GM23248 (cell line): ENCODE measurements at places on chromosomes 3 and 15. TPM values are rescaled to one million over a fixed set of nuclear protein-coding genes. Genes with fewer than 3 reads are reported as not detected.

USP8 gene
- polyA plus RNA-seq = 56.2 and 57.2 TPM in 2 replicates

GABRG3 gene
- not detected in 2 replicates for polyA plus RNA-seq

SLC28A2 gene
- polyA plus RNA-seq = not detected in 2 replicates

CMC1 gene
- polyA plus RNA-seq = 65.0 and 70.2 TPM in 2 replicates

FBXO40 gene
- polyA plus RNA-seq = not detected in 2 replicates

SLC9A9 gene
- 1.7 and 2.8 TPM in 2 replicates for polyA plus RNA-seq

TEX55 gene
- not detected in 2 replicates for polyA plus RNA-seq

ASB14 gene
- polyA plus RNA-seq = 0.15 TPM in 2 replicates

ANKRD63 gene
- polyA plus RNA-seq = not detected in 2 replicates

NANOGP8 gene
- polyA plus RNA-seq = not detected in 2 replicates

CPEB1 gene
- polyA plus RNA-seq = 5.6 and 5.7 TPM in 2 replicates

MAGEL2 gene
- 0.04 and 0.14 TPM in 2 replicates for polyA plus RNA-seq

PPP1R14D gene
- polyA plus RNA-seq = not detected in 2 replicates

TMEM207 gene
- polyA plus RNA-seq = not detected in 2 replicates

- peak; percentile 48 for DNase-seq
Measured at GRCh38 chr3:131922356-131922755, 112.5 kb downstream of the CPNE4 start.

GRCh38 chr15:57502116-57502515 is 89.6 kb upstream of the MYZAP start:
- DNase-seq = no peak

DNA sequence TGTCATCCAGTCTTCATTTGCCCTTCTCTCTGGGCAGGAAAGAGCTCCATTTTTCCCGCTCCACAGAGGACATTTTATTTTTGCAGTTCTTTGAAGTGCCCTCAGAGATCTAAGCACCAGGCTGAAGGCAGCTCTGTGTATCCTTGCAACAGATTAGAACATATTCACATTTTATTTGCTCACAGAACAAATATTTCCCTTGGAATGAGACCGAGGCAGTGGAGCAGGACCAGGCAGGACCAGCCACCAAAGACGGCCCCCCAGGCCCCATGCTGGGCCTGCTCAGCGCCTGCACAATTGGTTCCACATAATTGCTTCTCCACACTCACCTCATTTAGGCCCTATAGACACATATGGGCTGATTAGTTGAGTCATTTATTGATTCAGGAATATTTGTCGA is 15.7 kb upstream of the ETV5 start:
- DNase-seq = no peak

DNA sequence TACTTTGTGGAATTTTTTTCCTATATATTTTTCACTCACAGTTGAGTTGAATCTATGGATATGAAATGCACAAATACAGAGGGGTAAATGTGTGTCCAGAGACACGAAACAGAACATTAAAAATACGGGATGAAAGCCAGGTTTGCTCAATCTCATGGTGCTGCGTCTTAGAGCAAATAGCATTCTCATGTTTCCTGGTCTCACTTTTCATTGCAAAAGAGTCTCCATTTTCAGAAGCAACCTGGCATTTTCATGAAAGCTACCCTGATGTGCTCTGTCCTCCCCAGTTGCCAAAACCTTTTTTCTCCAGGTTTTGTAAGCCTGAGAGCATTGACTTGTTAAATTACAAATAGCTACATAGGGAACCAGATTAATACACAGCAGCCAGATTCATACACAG is 49.5 kb upstream of the MBNL1 start:
- DNase-seq = peak; percentile 44

DNA sequence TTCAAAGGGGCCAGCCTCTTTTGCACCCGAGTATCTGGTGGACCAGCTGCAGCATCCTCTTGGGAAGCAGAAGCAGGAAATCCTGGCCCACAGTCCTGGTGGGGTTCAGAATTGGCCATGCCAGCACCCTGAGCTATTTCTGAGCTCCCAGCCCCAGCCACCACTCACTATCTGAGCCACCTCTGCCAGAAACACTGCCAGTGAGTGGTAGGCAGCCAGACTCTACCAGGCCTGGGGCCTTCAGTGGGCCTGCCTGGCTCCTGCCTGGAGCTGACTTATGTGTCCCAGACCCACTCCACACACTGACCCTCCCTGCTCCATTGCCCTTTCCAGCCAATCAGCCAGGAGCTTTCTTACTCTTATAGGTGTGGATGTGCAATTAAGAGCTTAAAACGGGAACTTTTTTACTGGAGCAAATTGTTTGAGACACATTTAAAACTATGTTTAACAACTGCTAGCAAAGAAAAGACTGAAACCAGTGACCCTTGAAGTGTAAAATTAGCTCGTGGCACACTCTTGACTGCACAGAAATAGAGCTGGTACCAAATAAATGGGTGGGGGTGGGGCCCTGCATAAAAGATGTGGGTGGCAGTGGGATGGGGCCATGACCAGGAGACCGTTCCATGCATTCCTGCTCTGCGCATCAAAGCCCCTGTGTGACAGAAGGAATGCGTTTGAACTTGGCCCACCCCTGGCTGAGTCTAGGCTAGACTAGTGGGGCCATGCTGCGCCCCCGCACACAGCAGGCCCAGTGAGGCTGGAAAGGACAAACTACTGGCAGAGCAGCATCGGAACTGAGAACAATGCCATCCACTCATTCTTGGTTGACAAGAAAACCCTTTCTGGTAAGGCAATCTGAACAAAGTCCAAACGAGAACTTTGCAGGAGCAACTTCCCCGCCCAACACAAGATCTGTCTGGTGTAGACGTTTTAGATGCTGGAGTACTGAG is 48.0 kb downstream of the CTNNB1 start:
- no peak for DNase-seq

DNA sequence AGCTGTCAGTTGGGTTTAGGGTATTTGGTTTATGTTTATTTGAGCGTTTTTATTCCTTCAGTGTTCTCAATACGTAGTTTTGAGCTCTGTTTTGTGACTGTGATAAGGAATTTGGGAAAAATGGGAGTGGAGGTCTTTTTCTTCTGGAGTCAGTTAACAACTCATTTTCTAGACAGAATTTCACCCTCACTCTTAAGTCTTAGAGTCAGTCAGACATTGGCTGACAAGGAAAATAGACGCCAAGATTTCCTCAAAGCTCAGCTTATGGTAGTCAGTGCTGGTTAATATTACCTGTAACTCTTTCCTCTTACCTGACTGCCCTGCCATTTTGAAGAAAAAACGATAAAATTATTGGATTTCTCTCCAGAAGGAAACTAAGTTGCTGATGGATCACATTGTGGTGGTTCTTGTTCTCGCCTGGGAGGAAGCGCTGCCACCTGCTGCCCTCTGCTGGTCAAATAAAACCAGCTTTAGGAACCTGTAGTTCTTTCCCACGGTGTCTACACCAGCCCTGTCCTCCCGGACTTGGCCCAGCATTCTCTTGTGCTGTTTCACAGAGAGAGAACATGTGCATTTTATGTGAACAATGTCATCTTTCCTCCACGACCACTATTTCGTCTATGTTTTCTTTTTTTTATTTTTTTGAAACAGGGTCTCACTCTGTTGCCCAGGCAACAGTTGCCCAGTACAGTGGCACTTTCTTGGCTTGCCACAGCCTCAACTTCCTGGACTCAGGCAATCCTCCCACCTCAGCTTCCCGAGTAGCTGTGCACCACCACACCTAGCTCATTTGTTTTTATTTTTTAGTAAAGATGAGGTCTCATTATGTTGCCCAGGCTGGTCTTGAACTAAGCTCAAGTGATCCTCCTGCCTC is 41.4 kb upstream of the UMPS start:
- DNase-seq = peak; percentile 86

GRCh38 chr3:184255291-184256039 is 5.9 kb downstream of the CAMK2N2 start:
- DNase-seq = peak; percentile 20

GRCh38 chr15:50302581-50302980 is 37.1 kb upstream of the HDC start:
- DNase-seq = no peak

DNA sequence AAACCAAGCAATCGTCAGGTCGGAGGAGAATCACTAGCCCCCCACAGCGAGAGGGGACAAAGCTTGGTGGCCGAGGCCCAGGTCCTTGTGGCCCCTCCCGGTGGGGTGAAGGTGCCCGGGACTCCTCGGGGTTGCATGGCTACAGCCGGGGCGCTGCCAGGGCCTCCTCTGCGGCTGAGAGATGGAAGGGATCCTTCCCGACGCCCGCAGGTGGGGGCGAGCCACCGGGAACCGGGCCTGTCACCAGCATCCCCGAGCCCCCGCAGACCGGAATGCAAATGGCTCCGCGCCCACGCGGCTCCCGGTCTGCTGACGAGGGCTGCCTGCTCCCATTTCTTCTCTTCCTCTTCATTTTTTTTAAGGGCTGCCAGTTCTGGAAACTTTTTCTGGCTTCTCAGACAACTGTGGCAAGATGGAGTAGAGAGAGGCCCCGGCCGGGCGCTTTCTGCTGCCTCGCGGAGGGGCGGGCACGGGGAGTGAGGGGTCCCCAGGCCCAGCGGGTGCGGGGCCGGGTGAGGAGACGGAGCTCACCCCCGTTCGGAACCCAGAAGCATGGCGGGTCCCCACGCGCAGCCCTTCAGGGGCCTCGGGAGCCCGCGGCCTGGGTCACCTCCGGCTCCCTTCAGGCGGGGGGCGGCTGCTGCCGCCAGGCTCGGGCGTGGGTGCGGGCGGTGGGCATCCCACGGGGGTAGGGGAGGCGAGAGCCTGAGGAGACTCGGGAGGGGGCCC is 27.5 kb downstream of the MELTF start:
- DNase-seq = peak; percentile 62

DNA sequence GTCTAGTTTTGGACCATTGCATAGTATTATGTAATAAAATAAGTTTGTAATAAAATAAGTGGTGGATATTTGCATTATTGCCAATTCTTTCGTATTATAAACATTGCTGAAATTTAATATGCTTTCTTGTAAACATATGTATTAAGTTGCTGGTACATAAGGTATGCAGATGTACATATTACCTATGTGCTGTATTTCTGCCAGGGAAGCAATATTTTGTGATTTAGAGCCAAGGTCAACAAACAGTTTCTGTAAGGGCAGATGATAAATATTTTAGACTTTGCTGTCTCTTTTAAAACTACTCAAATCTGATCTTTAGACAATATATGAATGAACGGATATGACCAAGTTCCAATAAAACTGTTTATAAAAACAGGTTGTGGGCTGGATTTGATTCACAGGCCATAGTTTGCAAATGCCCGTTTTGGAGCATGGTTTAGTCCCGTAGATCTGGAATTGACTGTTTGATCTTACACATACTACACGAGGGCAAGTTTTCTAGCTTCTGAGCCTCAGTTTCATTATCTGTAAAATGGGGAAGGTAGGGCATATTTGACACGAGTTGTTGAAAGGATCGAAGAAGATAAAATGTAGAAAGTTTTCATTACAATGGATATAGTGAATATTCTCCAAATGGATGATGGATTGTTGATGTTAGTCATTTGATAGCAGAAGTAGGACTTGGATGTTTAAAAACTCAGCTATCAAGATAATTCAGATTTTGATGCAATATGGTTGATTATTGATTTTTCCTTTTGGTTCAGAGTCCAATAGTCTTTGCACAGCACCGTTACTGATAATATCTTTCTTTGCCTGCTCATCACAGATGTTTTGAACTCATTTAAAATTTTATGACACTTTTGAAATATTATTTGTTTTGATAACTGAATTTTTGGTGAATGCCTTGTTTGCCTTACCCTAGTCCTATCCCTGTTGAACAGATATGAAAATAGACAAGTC is 394.6 kb downstream of the FEZF2 start:
- DNase-seq = no peak

GRCh38 chr3:136270179-136270578 is 20.0 kb downstream of the PCCB start:
- DNase-seq = no peak

GRCh38 chr3:53707222-53707621 is 139.0 kb downstream of the CHDH start:
- DNase-seq = no peak

GRCh38 chr3:63943678-63944077 is 31.5 kb upstream of the SCAANT1 start:
- DNase-seq = no peak

DNA sequence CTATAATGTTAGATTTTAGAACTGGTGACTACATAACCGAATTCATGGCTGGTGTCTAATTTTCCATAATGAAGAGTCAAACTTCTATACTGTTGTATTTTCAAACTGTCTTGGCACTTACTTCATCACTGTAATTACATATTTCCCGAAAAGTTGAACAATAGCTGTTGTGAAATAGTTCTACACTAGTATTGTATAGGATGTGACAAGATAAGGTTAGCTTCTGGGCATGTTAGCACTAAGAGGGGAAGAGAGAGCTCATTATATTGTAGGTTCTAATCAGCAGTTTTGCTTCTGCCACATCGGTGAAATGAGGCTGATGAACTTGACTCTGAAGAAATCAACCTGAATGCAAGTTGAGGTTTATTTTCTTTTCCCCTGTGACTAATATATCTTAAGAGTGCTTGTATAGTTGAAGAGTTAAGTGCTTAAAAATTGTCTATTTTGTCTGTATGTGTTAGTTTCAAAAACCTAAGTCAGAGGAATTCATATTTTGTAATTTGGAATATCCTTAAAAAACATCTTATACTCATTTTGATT is 8.9 kb downstream of the GYG1 start:
- DNase-seq = no peak

DNA sequence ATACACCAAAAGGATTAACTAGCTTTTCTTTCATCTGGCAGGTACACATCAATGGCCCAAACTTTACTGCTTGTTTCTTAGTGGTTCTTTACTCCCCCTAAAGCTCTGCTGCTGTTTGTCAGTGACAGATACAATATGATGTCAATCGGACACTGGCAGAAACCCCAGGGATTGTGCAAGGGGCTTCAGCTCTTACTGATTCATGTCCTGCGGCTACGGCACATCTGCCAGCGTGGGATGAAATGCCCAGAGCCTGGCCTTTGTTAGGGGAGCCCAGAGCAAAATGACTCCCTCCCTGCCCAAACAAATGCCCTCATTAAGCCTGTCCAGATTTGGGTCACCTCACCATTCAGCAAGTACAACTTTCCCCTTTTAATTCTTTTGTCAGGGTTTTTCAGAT is 28.3 kb downstream of the SRP14 start:
- peak; percentile 97 for DNase-seq

DNA sequence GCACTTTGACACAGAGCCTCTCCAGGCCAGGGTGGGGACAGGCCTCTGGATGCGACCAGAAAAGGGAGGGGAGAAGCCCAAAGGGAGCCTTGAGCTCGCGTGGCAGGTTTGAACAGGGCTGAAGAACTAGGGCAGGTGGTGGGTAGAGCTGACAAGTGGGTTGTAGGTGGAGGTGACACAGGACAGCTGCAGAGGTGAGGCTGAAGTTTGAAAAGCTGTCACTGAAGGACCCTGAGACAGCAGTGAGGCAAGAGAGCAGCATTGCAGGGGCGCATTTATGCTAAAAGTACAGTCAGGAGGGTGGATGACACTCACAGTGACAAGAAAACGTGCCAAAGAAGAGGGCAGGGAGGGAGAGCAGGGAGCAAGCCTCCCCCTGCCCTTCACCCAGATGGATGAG is 21.8 kb upstream of the EPB42 start:
- DNase-seq = no peak

DNA sequence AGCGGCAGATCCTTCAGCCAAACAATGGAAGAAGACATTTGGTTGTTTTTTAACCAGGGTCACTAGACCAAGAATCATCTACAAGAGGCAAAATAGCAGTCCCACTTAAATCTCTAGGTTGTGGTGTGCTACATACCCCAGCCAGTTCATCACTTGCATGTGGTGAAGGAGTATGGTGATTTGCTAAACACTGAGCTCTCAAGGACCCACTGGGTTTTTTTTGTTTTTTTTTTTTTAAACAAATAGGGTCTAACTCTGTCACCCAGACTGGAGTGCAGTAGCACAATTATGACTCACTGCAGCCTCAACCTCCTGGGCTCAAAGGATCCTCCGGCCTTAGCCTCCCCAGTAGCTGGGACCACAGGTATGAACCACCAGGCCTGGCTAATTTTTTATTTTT is 508.0 kb downstream of the FOXP1 start:
- no peak for DNase-seq

- peak; percentile 93 for DNase-seq
Measured at GRCh38 chr3:171044835-171045793, 18.6 kb upstream of the SLC2A2 start.
